ENCODE measurements at places on chromosomes 3 and 15.

- H3K36me3 ChIP-seq = no peaks in the 10 kb centered on the region
- no peak overlapping the region for H3K4me3 ChIP-seq
- peaks cover 25% of the 10 kb centered on the region for H3K4me1 ChIP-seq
- H3K27me3 ChIP-seq = no peaks in the 10 kb centered on the region
- DNase-seq = peak; percentile 43
These were observed 300.6 kb upstream of the KCNH8 start for GRCh38 chr3:18847583-18848197.

GRCh38 chr3:126873416-126873815 lies 109.5 kb upstream of the PLXNA1 start:
- DNase-seq = no peak
- H3K4me1 ChIP-seq = no peaks in the 10 kb centered on the region
- no peak overlapping the region for H3K4me3 ChIP-seq
- no peak overlapping the region for H3K27ac ChIP-seq

DNA sequence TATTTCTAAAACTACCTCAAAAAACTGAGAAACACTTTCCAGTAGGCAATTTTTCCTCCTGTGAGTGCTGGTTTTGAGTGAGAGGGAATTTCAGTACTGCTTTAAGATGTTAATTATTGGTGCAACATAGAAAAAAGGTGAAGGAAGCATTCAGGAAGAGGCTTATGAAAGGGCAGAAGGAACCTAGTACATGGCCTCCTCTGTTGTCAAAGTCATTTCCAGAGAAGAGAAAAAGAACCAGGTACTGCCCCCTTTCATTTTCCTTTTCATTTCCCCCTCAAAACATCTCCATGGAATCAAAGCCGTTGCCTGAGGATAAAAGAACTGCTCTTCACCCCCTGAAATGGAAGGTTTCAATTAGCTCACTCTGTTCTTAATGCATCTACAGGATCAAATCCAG lies 19.8 kb downstream of the RARRES1 start:
- H3K4me1 ChIP-seq = no peaks in the 10 kb centered on the region
- no peak for DNase-seq
- H3K36me3 ChIP-seq = no peaks in the 10 kb centered on the region
- H3K27me3 ChIP-seq = no peaks in the 10 kb centered on the region

- H3K36me3 ChIP-seq = no peaks in the 10 kb centered on the region
- no peak for DNase-seq
- H3K27me3 ChIP-seq = no peaks in the 10 kb centered on the region
- peak overlapping the region; percentile 97 for H3K4me3 ChIP-seq
These were observed 2.1 kb downstream of the MAGI1 start for GRCh38 chr3:66036586-66037148.

- H3K27ac ChIP-seq = no peak overlapping the region
- H3K4me3 ChIP-seq = no peak overlapping the region
- no peak for DNase-seq
- H3K27me3 ChIP-seq = no peaks in the 10 kb centered on the region
These were observed 11.8 kb upstream of the MYO5A start for GRCh38 chr15:52540374-52541012.

DNA sequence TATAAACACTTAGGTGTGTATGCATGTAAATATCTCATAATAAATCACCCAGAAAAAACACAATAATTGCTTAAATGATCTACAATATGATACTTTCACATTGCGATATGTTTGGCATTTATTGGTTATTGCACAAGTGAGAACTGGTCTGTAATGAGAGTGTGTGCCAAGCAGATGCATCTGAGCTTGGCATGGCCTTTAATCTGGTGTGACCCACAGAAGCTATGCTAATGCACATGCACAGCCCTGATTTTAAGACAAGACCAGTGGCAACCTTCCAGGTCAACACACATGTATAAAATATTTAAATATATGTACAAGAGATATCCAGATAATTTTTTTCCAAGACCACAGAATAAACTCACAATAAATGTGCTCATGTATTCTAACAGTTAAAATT lies 42.7 kb downstream of the C2CD4A start:
- no peak overlapping the region for H3K27ac ChIP-seq
- H3K4me3 ChIP-seq = no peak overlapping the region
- H3K36me3 ChIP-seq = no peaks in the 10 kb centered on the region
- H3K4me1 ChIP-seq = peaks cover 7% of the 10 kb centered on the region
- DNase-seq = no peak
- no peaks in the 10 kb centered on the region for H3K27me3 ChIP-seq

Measured in MM.1S (cell line).